ENCODE measurements at places on chromosomes 3 and 15.
A peak's percentile ranks its signal among the peaks of the same experiment; 100 is the strongest.

DNA sequence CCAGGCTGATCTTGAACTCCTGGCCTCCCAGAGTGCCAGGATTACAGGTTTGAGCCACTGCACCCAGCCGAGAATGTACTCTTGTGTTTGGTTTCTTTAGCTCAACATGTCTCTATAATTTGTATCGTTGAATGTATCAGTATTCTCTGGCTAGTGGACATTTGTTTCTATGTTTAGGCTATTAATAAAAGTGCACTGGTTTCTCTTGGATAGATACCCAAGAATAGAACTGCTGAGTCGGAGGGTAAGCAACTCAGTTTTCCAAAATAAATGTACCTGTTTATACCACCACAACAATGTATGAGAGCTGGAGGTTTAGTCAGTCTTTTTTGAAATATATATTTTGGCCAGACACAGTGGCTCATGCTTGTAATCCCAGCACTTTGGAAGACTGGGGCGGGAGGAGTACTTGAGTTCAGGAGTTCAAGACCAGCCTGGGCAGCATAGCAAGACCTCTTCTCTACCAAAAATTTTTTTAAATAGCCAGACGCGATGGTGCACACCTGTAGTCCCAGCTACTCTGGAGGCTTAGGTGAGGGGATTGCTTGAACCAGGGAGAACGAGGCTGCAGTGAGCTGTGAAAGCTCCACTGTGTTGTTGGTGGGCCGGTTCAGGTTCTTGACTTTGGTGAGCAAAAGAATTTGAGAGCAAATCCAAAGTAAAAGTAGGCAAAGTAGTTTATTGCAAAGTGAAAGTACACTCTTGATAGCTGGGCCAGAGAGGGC lies 7.7 kb upstream of the IVD start:
- DNase-seq: no peak

GRCh38 chr15:66738116-66738515 lies 36.1 kb downstream of the SMAD6 start:
- no peak for DNase-seq

GRCh38 chr3:100992231-100993012 lies 799 bp downstream of the ABI3BP start:
- peak; percentile 12 for DNase-seq

DNA sequence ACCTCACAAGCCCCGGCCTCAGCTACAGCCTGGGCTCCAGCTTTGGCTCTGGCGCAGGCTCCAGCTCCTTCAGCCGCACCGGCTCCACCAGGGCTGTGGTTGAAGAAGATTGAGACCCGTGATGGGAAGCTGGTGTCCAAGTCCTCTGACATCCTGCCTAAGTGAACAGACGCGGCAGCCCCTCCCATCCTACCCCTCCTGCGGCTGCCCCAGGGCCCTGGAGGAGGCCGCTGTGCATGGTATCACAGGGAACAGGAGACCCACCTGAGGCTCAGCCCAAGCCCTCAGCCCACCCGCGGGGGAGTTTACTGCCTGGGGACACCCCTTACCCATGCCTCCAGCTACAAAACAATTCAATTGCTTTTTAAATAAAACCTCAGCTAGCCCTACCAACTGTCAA lies 6.0 kb upstream of the LARP6 start:
- no peak for DNase-seq

GRCh38 chr3:125675791-125676190 lies 80.5 kb upstream of the OSBPL11 start:
- DNase-seq: no peak

DNA sequence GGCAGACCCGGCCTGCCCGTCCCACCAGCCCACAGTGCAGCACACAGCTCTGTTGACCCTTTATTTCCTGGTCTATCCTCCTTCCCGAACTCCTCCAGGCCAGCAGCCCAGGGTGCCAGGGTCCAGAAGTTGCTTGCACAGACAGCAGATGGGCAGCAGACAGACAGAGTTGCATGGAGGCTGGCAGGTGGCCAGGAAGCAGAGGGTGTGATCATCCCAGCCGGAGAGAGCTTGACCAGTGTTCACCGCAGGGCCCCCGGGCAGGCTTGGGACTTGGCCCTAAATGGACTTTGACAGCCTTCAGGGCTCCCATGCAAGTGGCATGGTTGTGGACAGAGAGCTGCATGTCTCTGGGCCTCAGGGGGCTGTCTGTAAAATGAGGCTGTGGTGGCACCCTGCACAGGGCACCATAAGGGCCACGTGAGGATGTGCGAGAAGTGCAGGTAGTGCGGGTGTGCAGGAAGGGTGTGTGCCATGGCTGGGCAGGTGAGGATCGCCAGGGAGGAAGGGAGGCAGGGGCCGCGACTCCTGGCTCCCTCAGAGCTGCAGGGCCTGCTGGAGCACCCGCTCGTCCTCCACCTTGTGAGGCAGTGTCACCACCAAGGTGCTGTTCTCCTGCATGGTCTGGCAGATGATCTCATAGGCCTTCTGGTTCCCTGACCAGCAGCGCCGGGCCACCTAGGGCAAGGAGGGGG lies 6.3 kb upstream of the ZXDC start:
- DNase-seq: no peak

DNA sequence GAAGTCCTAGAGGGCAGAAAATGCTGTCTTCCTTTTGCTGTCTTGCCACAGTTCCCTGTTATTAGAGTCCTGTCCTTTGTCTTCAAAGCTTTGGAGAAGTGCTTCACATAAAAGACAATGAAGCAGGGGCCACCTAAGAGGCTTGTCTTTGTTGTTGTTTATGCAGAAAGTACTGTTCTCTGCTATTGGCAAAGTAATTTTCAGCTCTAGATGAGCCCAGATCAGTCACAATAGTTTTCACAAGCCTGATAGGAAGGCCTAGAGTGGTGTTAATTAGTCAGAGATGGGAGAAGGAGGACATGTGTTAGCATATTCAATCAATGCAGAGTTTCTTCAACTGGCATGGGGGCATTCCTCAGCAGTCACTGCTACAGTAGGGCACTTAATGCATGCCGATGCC lies 300.0 kb downstream of the PTPRG start:
- no peak for DNase-seq

- DNase-seq: no peak
Measured at GRCh38 chr15:70142072-70142321, 44.3 kb upstream of the TLE3 start.

GRCh38 chr3:188744166-188744565 lies 427.6 kb upstream of the TPRG1 start:
- DNase-seq: no peak

DNA sequence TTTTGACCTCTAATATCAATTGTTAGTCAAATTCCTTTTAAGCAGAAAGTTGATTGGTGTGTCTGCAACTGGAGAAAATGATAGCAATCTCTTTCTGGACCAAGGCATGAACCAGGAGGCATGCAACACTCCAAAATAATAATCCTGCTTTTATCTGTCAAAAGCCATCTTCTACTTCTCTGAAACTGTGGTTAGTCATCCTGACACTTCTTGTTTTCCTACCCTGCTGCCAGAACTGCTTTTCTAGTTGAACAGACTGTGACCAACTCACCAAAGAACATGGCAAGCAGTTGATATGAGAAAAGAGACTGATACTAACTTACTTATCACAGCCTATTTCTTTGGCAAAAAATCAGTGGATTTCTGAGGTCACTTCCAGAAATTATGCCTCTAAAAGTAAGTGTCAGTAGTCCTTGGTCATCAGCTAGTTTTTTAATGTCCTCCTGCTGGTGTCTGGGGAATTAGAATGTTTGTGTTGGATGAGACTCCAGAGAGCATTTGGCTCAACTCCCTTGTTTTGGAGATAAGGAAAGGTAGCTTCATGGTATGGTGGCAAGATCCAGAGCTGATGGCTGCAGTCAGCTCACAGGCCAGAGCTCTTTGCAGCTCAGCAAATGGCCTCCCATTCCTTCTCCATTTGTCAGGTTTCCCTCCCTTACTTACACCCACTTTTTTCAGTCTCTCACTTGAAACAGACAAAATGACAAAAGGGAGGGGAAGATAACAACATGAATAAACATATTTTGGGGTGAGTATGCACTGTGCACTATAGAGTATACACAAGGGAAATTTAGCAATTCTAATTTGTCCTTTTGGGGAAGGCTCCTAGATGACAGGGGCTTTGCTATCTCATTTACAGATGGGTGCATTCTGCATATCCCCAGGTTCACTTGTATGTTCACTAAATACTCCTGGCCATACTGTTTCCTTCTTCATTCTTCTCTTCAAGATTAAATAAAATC lies 7.0 kb downstream of the CRYGS start:
- no peak for DNase-seq

DNA sequence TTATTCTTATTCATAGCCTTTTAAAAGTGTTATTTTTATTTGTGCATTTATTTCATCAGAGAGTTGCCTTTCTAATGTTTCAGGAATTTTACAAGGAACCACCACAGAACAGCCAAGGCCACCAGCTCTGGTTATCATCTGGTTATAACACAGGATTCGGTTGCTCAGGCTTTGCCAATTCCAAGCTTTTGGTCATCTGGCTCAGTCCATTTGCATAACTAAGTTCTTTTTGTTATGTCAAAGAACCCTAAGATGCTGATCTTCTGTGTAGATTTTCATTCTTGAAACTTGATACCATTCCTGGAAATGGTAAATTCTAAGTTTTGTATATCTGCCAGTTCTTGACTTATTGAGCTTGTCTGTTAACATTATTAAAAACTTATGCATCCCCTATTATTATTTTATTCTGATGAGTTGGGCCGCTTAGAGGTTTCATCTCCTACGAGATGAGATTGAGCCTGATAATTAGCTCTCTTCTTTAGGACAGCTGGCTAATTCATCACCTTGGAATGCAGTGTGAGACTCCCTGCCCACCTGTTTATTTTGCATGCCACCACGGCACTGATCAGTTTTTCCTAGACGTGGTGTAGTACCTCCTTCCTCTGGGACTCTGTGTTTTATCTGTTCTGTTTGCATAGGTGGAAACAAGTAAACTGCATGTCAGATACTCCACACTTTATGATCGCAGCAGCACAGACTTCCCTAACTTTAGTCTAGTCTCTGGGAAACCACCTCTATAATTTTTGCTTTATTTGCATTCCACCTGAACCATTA lies 264.8 kb downstream of the SLCO3A1 start:
- no peak for DNase-seq

DNA sequence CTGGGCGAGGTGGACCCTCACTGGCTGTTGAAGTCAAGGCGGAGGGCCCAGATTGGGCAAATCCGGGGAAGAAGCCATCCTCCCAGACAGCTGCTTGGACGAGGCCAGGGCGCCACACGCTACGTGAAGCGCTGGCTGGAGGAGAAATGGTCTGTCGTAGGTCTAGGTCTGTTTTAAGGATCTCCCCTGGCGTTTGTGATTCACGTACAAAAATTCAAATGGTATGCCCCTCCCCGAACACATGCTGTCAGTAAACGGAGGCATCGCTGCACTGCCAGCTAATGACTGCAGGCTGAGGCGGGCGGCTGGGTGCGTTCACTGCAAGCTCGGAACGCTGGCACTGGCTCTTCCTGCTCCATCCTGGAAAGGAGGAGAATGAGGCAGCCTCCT lies 69.9 kb downstream of the EPHB3 start:
- DNase-seq: no peak

DNA sequence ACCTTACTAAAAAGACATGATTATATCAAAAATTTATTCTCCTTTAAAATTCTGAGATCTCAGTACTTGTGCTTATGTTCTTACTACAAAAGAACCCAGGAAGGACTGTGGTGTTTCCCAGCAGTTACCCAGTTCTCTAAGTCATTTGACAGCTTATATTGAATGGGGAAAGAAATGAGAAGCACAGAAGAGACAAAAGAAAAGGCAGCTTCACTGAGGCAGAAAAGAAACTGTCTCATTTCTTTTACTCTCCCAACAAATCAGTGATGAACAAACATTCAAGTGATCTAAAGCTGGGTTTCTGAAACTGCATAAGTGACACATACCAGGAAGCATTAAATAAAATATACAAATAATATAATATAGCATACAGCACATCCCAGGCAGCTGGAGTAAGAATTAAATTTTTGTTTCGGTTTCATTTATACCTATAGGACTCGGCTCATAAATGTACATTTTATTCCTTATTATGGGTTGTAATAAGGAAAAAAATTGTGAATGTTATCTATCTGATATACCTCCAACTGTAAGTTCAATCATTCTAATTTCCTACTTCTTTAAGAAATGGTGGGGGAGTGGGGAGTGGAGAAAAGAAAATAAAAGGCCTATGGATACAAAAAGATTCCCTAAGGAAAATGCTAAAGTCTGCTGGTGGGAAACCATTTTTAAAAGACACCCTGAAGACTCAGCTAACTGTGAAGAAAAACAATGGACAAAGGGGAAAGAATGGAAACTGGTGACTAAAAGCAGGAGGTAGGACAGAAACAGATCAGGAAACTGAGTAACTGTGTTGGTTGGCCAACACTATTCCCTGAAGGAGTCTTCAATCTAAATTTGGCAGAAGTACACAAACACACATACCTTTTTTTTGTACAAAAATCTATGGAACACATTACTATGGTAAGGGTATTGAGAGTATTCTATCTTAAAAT lies 156.8 kb downstream of the TBC1D5 start:
- no peak for DNase-seq

GRCh38 chr3:196186651-196187573 lies 24.3 kb downstream of the ZDHHC19 start:
- peak; percentile 63 for DNase-seq

- no peak for DNase-seq
Measured at GRCh38 chr3:69244039-69244438, 121.6 kb upstream of the LMOD3 start.

GRCh38 chr15:30990036-30990435 lies 1.4 kb downstream of the MTMR10 start:
- DNase-seq: no peak

- no peak for DNase-seq
Measured at GRCh38 chr15:96122077-96123027, 208.1 kb upstream of the NR2F2 start.

DNA sequence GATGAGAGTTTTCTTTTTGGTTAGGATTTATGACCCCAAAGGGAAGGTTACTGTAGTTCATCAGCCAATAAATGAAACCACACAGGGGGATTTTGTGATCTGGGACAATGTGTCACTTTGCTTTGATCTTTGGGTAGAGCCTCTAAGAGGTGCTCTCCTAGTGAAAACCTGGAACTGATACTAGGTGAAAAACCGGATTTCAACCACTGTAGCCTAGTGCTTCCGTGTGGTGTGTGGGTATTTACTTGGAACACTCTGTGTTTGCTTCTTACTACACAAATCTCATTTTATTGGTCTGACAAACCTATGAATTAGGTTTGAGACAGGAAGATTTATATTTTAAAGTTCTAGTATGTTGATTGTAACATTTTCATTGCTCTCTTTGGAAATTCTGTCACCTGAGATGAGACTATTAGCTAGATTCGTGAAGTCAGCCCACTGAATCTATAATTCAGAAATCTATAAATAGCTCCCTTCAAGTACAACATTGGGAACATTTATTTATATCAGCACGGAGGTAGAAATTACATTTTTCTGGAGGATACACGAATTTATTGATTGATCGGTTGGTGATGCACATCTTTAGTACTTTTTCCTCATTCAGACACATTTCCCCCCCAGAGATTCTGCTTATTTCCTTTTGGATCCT lies 119.8 kb downstream of the AKAP13 start:
- no peak for DNase-seq

- no peak for DNase-seq
Measured at GRCh38 chr3:77142578-77142977, 102.7 kb downstream of the ROBO2 start.
